ENCODE measurements at places on chromosomes 1 and 21.
A peak's percentile ranks its signal among the peaks of the same experiment; 100 is the strongest.

DNA sequence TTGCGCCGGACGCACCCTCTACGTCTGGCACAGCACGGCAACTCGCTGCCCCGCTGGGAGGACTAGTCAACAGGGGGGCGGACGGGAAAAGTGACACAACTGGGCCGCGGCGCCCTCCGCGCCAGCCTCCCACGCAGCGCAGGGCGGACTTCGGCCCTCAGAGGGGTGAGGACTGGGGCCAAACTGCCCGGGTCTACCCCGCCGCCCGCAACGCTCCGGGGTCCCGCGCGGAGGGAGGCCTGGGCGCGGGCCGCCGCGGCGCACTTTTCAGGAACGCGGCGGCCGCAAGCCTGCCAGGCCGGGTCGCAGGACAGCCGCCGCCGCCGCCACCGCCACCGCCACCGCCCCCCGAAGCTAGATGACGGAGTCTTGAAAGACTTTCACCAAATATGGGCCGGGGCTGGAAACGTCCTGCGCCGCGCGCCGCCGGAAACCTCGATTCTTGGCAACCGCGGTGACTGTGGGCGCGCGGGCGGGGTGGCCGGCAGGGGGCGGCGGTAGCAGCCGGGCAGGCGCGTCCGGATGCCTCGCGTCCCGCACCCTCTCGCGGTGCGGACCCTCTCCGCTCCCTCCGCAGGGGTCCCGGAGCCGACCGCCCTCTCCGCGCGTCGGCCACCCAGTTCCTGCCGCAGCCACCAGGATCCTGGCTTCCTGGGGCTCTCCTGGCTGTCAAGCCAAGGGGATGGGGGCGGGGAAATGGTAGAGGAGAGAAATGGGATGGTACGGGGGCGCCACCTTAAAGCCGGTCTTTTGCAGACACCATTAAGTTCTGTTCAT is 3.7 kb upstream of the CCN1 start:
- DNase-seq, result peak; percentile 24

GRCh38 chr1:220809187-220809550 is 22.5 kb downstream of the MTARC1 start:
- DNase-seq, result no peak

DNA sequence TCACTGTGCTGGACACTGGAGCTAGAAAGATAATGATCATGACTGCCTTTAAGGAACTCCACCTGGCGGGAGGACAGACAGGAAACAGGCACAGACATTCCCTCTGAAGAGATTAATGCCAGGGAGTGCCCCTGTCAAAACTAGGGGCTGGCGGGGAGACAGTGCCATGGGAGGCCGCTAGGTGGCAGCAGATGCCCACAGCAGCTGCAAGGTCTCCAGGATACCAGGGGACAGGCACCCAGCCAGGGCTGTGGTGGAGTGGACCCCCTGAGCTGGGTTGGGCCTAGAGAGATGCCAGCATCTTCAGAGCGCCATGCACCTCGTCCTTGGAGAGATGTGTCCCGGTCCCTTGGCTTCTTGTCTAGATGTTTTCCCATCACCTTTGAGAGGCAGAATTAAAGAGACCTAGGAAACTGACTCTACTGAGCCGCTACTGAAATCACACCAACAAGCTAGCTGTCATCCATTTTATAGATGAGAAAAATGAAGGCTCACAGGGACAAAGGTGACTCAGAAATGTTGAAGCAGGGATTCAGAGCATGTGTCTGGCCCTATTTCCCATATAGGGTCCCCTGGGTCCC is 3.6 kb downstream of the REN start:
- DNase-seq, result peak; percentile 81

DNA sequence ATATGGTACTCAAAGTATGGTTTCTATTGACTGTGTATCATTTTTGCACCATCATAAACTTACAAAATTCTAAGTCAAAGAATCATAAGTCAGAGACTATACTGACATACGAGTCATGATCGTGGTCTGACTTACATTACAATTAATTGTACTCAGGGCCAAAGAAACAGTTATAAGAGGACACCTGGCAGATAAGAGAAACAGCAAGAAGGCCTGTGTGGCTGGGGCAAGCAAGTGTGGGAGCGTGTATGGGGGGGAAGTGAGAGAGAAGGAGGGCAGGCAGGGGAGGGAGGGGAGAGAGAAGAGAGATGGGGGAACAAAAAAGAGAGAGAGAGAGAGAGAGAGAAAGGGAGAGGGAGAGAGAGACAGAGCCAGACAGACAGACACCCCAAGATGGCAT is 70.9 kb downstream of the RERE start:
- no peak for DNase-seq

DNA sequence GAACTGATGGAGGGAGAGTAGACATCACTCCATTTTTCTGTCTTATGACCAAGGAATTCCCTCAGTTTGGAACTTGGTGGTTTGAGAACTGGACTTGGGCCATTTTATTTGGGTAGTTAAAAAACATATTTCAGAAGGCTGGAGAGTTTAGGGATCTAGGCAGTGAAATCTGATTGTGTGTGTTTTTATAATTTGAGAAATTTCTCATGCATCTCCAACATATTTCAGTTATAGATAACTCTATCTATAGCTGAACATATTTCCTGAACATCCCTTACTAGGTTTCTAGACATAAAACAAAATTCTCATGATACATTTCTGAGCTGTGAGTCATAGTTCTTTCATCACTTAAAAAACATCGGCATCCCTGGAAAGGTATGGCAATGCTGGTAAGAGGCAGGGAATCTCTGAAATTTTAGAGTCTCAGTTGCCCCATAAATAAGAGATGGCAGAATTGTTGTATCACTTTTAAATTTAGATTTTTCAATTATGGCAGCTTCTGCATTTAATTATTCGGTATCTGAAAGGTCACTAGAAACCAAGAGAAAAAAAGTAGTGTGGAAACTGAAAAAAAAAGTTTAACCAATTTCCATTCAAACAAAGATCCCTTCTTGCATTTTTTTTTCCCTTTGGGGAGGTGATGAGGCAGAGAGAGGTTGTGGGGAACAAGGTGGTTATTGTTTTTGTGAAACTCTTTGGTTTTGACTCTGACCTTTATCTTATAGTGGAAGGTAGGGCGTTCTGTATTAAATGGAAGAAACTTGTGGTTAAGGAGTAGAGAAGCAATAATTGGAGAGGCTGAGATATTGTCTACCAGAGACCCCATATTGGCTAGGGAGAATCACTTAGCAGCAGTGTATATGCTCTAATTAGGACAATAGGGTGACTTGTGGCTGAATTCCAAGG is 102.9 kb downstream of the FASLG start:
- no peak for DNase-seq

GRCh38 chr1:106749906-106750305 is 306.6 kb upstream of the PRMT6 start:
- DNase-seq, result no peak

DNA sequence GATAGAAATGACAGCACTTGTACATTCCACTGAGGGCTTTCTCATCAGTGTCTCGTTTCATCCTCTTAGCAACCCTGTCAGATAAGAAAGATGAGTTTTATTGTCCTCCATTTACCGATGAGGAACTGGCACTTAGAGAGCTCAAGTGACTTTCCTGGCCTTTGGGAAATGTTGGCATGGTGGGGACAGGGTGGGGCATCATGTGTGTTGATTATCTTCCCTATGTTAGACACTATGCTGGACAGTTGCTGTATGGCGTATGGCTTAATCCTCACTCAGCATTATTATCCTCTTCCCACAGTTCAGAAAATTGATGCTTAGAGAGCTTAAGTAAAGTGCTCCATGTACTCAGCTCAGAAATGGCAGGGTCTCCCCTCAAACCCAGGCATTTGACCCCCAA is 163.2 kb downstream of the CAMTA1 start:
- DNase-seq, result no peak

DNA sequence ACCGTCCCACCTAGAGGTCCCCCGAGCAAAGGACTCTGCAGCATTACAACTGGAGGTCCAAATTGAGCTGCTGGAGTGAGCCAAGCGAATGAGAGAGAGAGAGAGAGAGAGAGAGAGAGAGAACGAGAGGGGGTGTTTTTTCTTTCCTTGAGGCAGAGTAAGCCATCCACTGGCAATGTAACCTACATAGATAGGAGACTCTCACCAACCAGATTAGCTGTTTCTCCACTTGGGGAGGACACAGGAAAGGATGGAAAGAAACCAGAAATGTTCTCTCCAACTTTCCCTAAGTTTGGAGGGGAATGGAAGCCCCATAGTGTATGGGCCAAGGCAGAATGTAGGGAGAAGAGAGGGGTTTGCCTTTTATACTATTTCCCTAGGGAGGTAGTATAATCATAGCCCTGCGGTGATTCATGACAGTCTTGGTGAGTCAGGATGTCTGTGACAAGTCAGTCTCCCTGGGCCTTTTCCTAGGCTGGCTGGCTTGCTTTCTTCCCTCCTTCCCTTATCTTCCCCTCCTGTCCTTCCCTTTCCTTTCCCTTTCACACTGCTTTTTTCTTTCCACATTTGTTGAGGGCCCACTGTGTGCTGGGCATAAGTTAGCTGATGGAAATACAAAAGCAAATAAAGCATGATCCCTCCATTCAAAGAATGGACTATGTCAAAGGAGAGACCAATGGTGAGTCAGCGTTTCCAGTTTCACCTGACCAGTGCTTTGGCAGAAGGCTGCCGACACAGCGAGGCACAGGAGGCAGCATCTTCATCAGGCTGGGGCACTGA is 7.1 kb downstream of the FNDC7 start:
- DNase-seq, result no peak

DNA sequence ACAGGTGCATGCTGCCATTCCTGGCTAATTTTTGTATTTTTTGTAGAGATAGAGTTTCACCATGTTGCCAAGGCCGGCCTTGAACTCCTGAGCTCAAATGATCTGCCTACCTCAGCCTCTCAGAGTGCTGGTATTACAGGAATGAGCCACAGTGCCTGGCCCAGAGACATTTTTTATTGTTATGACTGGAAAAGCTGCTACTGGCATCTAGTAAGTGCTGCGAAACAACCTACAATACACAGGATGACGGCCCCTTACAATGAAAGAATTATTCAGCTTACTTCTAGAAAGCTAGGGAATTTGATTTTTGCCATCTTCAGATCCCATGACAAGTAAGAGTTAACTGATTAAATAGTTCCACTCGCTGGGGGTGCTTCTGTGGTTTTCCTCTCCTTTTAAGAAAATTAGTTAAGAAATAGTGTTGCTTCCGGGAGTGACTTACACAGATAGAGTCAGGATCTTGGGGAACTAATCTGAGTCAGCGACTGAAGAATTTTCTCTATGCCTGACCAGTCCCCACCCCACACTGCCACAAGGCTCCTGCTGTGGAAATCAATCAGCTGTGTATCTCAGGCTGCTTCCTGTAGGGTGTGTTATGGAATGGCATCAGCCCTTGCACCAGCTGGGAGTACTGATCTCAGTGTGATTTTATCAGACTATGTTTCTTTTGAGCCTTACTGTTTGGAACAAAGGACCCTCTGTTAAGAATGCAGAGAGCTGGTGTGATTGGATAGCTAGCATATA is 93.0 kb upstream of the BMP8A start:
- peak; percentile 15 for DNase-seq

DNA sequence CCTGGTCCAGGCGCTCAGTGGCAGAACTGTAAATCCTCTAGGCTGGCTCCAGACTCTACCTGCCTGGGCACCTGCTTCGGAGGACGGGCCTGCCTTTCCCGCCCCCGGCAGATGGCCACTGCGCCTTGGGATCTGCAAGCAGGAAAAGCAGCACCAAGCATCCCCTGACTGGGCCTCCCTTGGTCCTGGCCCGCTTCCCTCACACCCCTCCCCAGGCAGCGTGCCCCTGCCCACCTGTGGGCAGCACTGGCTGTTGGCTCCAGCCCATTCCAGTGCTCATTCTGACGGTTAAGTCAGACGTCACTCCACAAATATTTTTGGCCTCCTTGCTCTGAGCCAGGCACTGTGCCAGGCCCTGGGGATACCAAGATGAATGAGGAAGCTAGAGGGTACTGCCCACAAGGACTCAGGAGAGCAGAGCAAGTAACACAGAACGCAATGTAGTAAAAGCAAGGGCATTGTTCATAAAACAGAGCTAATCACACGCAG is 22.0 kb upstream of the BLACAT1 start:
- no peak for DNase-seq

DNA sequence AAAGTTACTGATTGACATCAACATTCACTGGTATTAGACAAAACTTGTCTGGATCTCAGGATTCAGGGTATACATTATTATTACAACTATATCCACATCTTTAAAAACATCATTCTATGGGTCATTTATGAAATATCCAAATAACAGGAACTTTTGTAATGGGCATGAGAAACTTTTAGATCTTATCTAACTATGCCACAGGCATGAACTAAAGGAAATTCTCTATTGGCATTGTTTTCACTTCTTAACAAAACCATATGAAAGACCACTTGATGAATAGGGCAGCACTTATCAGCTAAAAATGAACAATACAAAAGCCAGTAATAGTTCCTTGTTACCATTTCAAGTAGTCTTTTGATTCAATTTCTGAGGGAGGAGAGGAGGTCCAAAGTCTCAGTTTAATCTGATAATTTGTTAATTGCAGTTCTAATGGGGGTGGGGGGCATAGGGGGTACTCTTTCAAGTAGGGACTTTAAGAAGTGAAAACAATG is 30.8 kb upstream of the CPLANE2 start:
- no peak for DNase-seq

GRCh38 chr1:7378346-7379130 is 392.6 kb upstream of the VAMP3 start:
- DNase-seq, result no peak

GRCh38 chr1:248782416-248783141 is 27.0 kb upstream of the LYPD8 start:
- DNase-seq, result no peak

DNA sequence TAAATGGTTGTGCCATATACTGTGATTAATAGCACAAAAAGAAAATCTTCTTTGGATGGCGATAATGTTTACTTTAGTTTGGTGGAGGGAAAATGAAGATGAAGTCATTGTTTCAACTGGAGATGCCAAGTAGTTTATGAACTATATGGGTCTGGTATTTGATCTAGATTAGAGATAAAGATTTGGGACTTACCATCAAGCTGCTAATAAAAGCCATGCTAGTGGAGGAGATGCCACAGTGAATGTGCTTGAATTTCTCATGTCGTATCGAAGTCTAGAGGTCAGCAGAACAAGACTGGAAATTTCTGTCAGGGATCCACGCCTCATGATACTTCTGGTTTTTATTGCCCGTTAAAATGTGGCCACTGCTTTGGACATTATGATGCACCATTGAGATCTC is 742.0 kb downstream of the NCAM2 start:
- DNase-seq, result no peak

GRCh38 chr1:76267631-76268030 is 193.1 kb downstream of the ST6GALNAC3 start:
- no peak for DNase-seq

- DNase-seq, result no peak
Observed at GRCh38 chr1:112256411-112256810, 139.6 kb upstream of the CTTNBP2NL start.

DNA sequence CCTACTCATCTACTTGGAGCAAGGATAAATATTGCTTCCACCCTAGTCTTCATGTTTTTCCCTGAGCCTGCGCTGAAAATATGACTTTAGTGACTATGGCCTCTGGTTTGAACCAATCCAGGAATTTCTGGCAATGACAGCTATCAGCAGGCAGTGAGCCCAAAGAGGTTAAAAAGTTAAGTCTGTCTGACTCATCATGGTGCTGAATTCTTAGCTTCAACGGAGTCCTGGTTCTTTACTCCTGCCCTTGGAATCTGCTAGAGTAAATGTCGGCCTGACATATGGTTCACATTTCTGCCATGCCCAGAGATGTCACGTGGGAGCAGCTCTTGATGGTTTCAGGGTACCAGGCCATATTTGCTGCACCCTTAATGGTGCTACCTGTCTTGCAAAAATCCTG is 351.6 kb upstream of the PLXNA2 start:
- no peak for DNase-seq

All from NCI-H146 (cell line).